ENCODE measurements at places on chromosomes 12 and 14.

DNA sequence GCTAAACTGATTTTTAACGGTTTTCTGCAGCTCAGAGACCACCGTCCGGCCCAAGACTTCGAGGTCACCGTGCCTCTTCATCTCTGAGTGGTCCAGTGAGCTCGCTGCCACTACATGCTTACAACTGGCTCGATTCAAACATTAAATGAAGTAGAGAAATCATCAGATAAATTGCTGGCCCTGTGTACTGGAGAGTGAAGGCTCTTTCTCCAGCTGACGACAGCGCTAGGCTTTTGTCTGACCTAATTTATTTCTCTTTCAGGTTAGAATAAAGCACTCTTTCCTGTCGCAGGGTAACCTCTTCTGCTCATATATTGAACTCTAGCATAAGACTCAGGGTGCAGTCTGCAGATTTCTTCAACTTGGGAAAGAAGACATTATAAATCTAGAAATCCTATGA lies 6.4 kb downstream of the BCL11B start:
- DNase-seq: no peak

DNA sequence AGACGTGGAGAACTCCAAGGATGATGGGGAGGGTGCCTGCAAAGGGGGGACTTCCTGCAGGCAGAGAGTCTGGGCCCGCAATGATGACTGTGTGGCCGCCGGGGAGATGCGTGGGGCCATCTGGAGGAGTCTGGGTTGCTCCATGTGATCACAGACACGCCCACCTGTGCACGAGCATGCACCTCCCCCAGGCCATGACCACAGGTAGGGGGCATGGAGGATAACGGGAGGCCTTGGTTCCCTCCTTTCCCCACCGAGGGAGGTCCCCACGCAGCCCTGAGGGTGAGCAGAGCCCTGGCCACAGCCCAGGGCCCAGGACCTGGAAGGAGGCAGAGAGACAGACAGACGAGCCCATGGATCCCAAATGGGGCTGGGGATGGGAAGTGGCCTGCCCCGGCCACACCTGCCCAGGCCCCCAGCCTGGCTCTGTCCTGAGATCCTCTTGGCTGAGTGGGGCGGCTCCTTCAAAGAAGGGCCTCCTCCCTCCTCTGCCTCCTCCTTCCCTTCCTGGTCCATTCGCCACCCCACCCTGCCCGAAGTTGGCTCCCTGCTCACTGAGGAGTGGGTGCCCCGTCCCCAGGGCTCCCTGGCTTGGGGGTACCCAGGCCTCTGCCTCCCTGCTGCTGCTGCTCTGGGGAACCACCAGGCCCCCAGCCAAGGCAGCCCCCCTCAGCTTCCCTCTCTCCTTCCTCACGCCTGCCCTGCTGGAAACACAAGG lies 138.2 kb downstream of the CALM1 start:
- DNase-seq: no peak

DNA sequence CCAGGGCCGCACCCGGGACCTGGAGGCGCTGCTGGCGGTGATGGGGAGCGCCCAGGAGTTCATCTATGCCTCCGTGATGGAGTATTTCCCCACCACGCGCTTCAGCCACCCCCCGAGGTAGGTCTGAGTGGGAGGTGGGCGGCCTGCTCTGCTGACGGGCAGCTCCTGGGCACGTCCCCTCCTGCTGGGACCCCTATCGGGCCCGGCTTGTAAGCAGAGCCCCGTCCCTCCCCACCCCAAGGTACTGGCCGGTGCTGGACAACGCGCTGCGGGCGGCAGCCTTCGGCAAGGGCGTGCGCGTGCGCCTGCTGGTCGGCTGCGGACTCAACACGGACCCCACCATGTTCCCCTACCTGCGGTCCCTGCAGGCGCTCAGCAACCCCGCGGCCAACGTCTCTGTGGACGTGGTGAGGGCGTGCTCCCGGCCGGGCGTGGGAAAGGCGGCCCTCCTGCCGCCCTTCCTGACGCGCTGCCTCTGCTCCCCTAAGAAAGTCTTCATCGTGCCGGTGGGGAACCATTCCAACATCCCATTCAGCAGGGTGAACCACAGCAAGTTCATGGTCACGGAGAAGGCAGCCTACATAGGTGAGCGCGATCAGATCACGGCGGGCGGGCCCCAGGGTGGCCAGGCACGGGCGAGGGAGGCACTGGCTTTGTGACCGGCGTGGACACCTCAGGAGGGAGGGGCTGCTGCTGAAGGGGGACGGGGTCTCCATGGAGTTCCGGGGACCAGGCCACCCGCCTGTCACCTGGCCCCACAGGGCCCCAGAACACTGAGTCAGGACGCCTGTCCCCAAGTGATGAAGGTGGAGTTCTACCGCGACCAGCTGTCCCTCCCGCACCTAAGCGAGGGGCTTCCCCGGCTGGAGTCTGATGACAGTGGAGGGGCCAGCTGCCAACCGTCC lies 7.3 kb downstream of the PLD4 start:
- no peak for DNase-seq

GRCh38 chr14:75543253-75543652 lies 21.0 kb downstream of the BATF start:
- no peak for DNase-seq

DNA sequence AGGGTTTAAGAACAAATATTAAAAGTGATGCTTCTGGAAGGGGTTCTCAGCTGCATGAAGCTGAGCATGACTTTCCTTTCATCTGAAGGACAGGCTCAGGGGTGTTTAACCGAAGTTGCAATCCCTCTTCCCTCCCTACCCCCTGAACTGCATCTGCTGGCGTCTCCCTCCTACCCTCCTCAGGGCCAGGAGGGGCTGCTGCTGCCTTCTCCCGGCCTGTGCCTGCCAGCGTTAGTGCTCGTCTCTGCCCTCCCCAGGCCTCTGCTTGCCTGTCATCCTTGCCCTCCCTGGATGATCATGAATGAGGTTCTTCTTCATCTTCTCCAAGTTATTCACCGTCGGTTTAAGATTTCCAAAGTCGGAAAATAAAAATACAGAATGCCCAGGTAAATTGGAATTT lies 12.2 kb downstream of the SMOC1 start:
- DNase-seq: no peak
